ENCODE measurements at places on chromosomes 4 and X.

- DNase-seq: no peak
Measured at GRCh38 chrX:13482746-13483541, 86.5 kb upstream of the EGFL6 start.

GRCh38 chr4:73345399-73345975 lies 58.6 kb upstream of the ALB start:
- DNase-seq: no peak

GRCh38 chrX:123899701-123900100 lies 39.8 kb downstream of the XIAP start:
- DNase-seq: no peak

GRCh38 chr4:172155838-172156345 lies 342.7 kb downstream of the GALNTL6 start:
- no peak for DNase-seq

GRCh38 chr4:27194599-27195176 lies 334.0 kb downstream of the STIM2 start:
- DNase-seq: no peak

GRCh38 chr4:56821381-56822243 lies at the start of gene SPINK2:
Gene SPINK2 (minus strand): TSS chr4:56821701. CDS start chr4:56821662, 39 bp downstream.
- peak; percentile 67 for DNase-seq

GRCh38 chrX:41512394-41512793 lies 65.3 kb downstream of the NYX start:
- DNase-seq: no peak

- DNase-seq: no peak
Measured at GRCh38 chr4:3494462-3494871, 31.4 kb downstream of the DOK7 start.

GRCh38 chr4:121421594-121421993 lies 40.8 kb upstream of the QRFPR start:
- no peak for DNase-seq

- DNase-seq: peak; percentile 64
Measured at GRCh38 chr4:83109480-83110222, 4.9 kb downstream of the PLAC8 start.

- no peak for DNase-seq
Measured at GRCh38 chr4:158018221-158018830, 154.5 kb downstream of the GASK1B start.

GRCh38 chr4:138404251-138404650 lies 162.1 kb upstream of the SLC7A11 start:
- no peak for DNase-seq

- DNase-seq: no peak
Measured at GRCh38 chrX:48196745-48197201, at the start of gene SSX5. Gene SSX5 (minus strand): TSS chrX:48196795. CDS start chrX:48195358, 1,437 bp downstream.

DNA sequence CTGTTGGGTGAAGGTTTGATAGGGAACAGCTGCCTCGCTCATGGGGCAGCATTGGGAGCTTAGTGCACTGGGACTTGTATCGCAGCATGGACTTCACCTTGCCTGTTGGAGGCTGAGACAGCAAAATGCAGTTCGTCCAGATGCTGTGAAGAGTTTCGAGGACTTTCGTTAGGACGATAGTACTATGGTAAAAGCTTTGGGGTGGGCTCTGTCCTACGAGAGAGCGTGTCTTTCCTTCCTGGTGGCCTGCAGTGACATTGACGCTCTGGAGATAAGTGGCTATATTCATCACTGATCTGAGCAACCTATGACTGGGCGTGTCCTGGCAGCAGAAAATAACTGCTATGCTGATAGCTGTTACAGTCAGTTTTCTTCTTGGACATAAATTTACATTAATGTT lies 44.8 kb downstream of the ARHGAP10 start:
- DNase-seq: no peak

GRCh38 chrX:16307950-16308349 lies 140.7 kb downstream of the MAGEB17 start:
- DNase-seq: no peak

DNA sequence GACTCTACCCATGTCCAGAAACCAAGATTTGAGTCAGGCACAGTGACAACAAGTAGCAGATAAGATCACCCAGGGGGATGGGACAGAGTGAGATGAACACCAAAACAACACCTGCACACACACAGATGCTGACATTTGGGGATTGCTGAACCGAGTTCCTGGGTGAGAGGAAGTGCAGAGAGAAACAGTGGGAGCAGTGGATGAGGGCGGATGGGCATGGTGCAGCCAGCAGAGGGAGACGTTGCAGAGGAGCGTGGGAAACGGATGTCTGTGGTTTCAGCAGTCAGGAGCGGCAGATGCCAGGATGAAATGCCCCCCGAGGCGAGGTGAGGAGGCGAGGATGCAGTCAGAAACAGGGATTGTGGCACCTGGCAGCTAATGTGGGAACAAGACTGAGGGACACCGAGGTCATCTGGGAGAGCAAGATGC lies 78.6 kb upstream of the STS start:
- DNase-seq: peak; percentile 31

DNA sequence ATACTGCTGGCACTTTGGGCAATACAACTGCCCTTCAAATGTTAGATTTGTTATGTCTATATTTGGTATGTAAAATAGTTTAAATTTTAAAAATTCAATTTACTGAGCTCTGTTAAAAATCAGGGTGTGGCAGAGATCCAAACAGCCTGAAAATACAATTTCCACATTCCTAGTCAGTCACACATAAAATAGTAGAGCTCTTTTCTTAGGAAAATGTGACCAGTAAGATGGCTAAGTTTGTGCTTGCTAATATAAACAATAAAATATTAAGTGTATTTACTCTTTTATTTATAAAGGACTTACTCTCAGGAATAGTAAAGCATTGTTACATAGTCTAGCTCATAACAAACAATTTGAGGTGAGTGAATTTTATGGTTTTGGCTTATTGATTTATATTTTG lies 200.2 kb downstream of the DKK2 start:
- no peak for DNase-seq

DNA sequence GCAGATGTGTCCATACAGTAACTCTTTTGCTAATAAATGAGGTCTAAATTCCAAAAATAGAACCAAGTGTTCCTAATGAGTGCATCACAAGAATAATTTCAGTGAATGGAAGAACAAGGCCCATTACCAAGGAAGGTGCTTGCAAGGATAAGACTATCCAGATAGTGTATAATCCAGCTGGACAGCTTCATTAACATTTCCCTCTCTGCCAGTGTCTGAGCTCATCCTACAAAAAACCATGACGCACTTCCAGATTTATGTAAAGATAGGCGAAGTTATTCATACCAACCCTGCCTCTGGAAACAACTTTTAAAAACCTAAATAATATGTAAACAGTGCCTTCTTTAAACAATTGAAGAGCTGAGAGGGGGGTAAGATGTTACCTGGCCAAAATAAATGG lies 177.9 kb upstream of the STK26 start:
- DNase-seq: no peak

DNA sequence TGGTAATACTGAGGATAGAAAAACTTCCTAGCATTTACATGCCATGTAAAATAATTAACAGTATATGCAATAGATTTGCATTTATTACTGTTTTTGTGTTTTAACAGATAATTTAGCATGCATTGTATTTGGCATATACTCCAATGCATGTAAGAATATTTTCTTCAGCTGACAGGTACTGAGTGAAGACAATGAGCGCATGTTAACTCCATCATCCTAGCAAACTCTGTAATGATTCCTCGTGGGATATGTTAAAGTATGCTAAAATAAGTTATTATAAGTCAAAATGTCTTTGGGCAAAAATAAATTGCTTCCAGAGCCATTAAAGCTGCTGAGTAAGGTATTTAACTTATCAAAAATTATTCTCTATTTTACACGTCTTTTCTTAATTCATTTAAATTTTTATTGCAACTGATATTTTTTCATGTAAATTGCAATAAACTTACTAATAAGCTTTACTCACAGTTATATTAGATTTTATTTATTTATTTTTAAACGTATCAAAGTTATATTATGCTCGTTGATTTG lies 616.4 kb upstream of the NDST4 start:
- DNase-seq: no peak

DNA sequence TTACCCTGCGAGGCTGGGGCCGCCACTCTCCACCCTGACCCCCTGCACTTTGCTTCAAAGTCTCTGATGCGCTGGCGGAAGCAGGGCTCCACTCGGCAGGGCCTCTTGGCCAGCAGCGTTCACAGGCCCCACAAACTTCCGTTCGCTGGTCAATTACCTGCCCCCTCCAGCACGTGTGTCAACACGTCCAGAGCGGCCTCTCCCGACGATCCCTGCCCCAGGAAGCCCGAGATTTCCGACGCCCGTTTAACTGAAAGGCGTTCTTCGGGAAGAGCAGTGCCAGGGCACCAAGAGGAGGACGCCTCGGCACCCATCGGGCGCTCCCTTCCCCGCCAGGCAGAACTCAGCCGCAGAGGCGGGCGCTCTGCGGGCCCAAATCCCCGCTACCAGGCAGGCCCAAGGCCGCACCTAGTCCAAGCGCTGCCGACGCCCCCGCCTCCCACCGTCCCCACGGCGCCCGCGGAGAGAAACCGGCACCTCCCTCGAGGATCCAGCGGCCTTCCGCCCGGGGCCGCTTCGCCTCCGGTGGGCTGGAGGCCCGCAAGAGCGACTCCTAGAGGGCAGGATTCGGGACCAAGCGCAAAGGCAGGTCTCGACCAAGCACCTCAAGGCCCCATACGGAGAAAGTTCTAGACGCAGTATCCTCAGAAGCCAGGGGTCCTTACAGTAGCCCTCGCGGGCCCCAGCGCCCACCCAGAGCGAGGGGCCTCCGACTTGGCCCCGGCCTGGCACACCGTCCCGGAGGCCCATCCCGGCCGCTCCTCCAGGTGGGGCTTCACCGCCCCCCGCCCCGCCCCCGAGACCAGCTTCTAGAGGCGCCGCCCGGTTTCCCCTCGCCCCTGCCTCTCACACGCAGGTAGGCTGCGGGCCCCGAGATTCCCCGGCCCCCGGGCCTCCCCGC lies 586 bp downstream of the BCAP31 start:
- peak; percentile 57 for DNase-seq

Data from stimulated activated CD8-positive, alpha-beta memory T cell treated with anti-CD3 and anti-CD28 coated beads, Interleukin-4, amount 100 ng/mL, for 48 hours (primary cell).